Breast epithelium (tissue), 4 donors: ENCODE measurements at places on chromosomes 12 and 14. TPM values are rescaled to one million over a fixed set of nuclear protein-coding genes. Genes with fewer than 3 reads are reported as not detected.

ERP27 gene
- 8.5 TPM for total RNA-seq

TRAF3 gene
- 13.1 TPM for total RNA-seq

NFYB gene
- 51.1 TPM for total RNA-seq

ARHGEF25 gene
- total RNA-seq = 8.3 TPM

TAS2R31 gene
- 6.9 TPM for total RNA-seq

NINJ2 gene
- 17.0 TPM for total RNA-seq

LRRK2 gene
- total RNA-seq = 30.9 TPM

CLEC6A gene
- total RNA-seq = not detected

HELB gene
- total RNA-seq = 7.2 TPM

PMCH gene
- not detected for total RNA-seq

LRRC10 gene
- total RNA-seq = not detected

SLC25A47 gene
- total RNA-seq = not detected

TAS2R7 gene
- total RNA-seq = not detected

DNA sequence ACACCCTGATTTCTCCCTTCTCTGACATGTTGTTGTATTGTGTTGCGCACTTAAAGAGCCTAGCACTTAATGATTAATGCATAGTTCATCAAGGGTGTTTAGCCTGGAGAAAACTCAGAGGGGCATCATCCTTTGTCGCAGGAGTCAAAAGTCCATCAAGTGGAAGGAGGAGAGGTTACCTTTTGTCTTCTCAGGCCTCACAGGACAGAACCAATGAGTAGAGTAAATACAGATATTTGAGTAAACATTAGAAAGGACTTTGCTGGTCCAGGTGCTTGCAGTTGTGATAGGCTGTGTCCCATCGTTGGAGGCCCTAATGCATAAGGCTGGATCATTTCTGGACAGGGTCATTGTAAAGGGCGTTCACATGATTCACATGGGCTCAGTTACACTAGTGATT is 430.9 kb downstream of the PCNX1 start:
- no peaks in the 10 kb centered on the region for H3K4me1 ChIP-seq
- no peak for DNase-seq
- no peaks in the 10 kb centered on the region for H3K27me3 ChIP-seq

DNA sequence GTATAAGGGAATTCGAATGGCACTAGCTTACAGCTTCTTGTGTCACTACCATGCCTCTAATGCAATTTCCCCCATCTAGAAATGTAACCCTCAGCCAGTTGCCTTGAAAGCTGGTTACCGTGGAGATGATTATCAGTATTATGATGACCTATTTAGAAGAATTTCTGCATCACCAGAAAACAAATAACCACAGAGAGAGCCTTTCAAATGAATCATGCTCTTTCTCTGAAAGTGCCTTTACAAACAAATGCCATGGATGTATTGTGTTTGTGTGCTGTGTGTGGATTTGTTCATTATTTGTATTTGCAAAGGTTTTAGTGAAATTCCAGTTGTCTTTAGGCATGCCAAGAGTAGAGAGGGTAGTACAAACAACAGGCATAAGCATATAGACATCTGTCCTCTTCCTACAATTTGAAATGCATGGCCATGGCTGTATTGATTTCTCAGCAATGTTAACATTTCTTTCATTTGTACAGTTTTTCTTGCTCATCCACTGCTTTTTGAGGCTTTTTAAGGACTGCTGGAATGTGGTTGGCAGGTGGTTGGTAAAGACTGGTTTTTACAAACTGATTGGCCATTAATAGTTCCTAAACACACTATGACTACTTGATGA is 266.5 kb downstream of the PAWR start:
- H3K36me3 ChIP-seq = no peaks in the 10 kb centered on the region
- DNase-seq = no peak
- no peaks in the 10 kb centered on the region for H3K27me3 ChIP-seq
- no peaks in the 10 kb centered on the region for H3K4me1 ChIP-seq

DNA sequence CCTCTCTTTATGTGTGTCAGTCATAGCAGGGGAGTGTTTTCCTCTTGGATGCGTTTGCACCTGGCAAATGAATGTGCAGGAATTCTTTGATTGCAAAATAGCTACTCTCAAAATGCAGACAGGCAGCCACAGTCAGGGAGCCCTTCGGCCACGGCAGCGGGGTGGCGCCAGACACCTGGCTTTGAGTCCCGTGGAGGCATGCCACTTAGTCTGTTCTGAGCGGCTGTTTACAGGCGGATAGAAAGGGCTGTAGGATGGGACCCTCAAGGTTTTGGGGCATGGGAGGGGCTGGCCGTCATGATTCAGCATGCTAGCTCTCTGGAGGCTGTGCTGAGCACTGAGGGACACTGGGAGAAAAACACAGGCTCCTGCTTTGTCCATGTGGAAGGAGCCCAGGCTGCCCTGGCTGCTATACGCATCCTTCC is 117.1 kb downstream of the SLC25A47 start:
- peak; percentile 74 for DNase-seq
- H3K4me3 ChIP-seq = no peak overlapping the region
- H3K36me3 ChIP-seq = no peaks in the 10 kb centered on the region
- H3K27ac ChIP-seq = peak overlapping the region; percentile 80
- H3K27me3 ChIP-seq = no peaks in the 10 kb centered on the region
- no peaks in the 10 kb centered on the region for H3K4me1 ChIP-seq

- no peaks in the 10 kb centered on the region for H3K27me3 ChIP-seq
- H3K4me3 ChIP-seq = no peak overlapping the region
- no peak overlapping the region for H3K27ac ChIP-seq
- no peaks in the 10 kb centered on the region for H3K4me1 ChIP-seq
- no peaks in the 10 kb centered on the region for H3K36me3 ChIP-seq
These were observed 37.6 kb downstream of the PLEKHG7 start for GRCh38 chr12:92740411-92740810.

GRCh38 chr12:70045514-70045913 is 197.7 kb upstream of the CNOT2 start:
- no peaks in the 10 kb centered on the region for H3K27me3 ChIP-seq
- H3K27ac ChIP-seq = no peak overlapping the region
- no peak for DNase-seq

DNA sequence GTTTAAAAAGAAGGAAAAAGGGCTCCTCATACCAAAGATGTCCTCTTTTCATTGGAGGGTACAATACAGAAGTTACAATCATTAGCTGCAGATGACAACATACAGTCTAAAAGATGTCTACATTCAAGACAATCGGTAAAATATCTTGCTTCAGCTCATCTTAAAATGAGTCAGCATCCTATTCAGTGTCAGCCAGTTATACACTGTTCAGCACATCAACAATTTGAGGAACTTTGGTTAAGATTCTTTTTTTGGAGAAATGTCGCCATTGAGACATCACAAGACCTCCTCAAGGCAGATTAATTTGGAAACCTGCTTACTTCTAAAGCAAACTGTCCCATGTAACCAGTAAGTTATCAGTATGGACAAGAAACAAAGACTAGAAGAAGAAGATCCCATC is 100.7 kb upstream of the SLC38A4 start:
- no peaks in the 10 kb centered on the region for H3K4me1 ChIP-seq
- no peak overlapping the region for H3K4me3 ChIP-seq
- no peaks in the 10 kb centered on the region for H3K36me3 ChIP-seq
- no peak for DNase-seq
- no peak overlapping the region for H3K27ac ChIP-seq
- H3K27me3 ChIP-seq = no peaks in the 10 kb centered on the region

DNA sequence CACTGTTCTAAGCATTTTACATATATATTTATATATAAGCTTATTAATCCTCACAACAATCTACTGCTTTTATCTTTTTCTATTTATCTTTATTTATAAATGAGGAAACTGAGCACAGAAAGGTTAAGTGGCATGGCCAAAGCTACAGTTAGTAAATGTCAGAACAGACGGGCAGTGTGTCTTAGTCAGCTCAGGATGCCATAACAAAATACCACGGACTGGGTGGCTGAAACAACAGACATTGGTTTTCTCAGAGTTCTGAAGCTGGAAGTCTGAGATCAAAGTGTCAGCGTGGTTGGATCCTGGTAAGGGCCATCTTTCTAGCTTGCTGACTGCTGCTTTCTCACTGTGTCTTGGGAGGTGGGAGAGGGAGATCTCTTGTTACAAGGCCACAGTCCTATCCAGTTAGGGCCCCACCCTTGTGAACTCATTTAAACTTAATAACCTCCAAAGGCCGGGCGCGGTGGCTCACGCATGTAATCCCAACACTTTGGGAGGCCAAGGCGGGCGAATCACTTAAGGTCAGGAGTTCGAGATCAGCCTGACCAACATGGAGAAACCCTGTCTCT is 19.8 kb downstream of the RPGRIP1 start:
- no peaks in the 10 kb centered on the region for H3K27me3 ChIP-seq
- no peak for DNase-seq
- H3K4me3 ChIP-seq = no peak overlapping the region
- H3K27ac ChIP-seq = no peak overlapping the region

- no peaks in the 10 kb centered on the region for H3K4me1 ChIP-seq
- no peak overlapping the region for H3K27ac ChIP-seq
- H3K27me3 ChIP-seq = no peaks in the 10 kb centered on the region
- no peaks in the 10 kb centered on the region for H3K36me3 ChIP-seq
These were observed 280.6 kb upstream of the CLEC14A start for GRCh38 chr14:38536376-38537038.

DNA sequence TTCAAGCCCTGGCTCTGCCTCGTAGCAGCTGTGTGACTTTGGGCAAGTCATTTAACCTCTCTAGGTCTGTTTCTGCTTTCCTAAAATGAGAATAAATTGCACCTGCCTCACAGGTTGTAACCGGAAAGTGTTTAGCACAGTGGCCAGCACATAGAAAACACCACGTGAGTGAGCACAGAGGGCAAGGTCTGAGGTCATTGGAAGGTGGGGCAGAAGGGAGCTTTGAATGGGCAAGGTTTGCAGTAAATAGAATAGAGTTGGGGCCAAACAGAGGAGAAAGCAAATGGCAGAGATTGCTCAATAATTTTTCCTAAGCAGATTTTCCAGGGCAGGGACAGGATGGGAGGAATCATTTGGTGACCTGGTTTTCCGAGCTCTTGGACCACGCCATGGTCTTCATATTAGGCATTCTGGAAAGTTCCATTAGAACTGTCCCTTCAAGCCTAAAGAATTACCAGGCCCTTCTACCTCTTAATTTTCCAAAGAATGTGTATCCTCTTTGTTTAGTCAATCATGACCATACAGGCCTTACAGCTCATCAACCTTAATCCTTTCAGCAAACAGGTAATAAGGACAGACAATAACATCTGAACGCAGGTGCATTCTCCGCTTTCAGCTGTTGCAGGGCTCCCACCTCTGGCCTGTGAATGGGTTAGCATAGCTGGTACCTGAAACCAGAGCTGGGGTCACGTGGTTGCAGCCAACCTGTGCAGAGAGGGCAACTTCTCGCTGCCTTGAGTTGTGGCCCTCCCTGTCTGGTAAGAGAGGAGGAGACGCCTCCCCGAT is 53.8 kb downstream of the VWF start:
- DNase-seq = no peak
- no peak overlapping the region for H3K27ac ChIP-seq
- H3K4me3 ChIP-seq = no peak overlapping the region
- no peaks in the 10 kb centered on the region for H3K4me1 ChIP-seq
- H3K27me3 ChIP-seq = no peaks in the 10 kb centered on the region

DNA sequence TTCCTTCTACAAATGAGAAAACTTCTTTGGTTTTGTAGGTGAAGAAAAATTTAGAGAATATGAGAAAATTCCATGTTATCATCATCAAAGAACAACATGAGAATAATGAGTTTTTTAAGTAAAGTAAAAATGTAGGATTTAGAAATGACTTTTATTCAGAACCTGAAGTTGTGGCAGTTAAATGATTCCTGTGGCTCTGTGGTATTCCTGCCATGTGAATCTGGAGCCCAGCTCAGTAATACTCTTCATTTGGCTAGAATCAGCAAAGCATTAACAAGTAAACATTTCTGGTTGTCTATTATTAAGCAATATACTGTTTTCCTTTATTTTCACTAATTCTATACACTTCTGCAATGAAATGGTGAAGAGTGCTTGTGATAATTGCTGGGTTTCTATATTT is 95.6 kb upstream of the E2F7 start:
- H3K4me1 ChIP-seq = no peaks in the 10 kb centered on the region
- H3K27me3 ChIP-seq = no peaks in the 10 kb centered on the region
- no peaks in the 10 kb centered on the region for H3K36me3 ChIP-seq

GRCh38 chr12:99063182-99063581 is 418.1 kb downstream of the APAF1 start:
- no peaks in the 10 kb centered on the region for H3K4me1 ChIP-seq
- H3K4me3 ChIP-seq = no peak overlapping the region
- H3K27me3 ChIP-seq = no peaks in the 10 kb centered on the region

- H3K4me1 ChIP-seq = peaks cover 27% of the 10 kb centered on the region
- no peak for DNase-seq
- H3K27ac ChIP-seq = peak overlapping the region; percentile 92
- H3K4me3 ChIP-seq = no peak overlapping the region
- H3K36me3 ChIP-seq = no peaks in the 10 kb centered on the region
These were observed 8.6 kb upstream of the HDAC7 start for GRCh38 chr12:47828008-47828975.

DNA sequence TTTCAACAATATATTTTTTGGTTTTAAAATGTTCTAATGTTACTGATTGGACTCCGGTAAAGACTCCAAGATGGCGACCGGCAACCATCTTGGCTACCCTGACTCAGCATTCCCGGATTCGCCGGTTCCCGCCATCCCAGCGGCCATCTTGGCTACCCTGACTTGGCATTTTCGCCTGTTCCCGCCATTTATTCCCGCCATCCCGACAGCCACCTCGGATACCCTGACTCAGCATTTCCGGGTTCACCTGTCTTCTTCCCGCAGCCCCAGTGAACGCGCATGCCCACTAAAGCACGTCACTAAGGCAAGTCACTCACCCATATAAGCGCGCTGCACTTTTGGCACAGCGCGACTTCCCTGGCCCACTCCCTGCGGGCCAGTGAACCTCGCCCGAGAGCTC is 9.0 kb upstream of the LRFN5 start:
- no peak overlapping the region for H3K4me3 ChIP-seq
- no peaks in the 10 kb centered on the region for H3K4me1 ChIP-seq
- H3K27me3 ChIP-seq = no peaks in the 10 kb centered on the region
- no peaks in the 10 kb centered on the region for H3K36me3 ChIP-seq
- no peak overlapping the region for H3K27ac ChIP-seq
- DNase-seq = no peak

DNA sequence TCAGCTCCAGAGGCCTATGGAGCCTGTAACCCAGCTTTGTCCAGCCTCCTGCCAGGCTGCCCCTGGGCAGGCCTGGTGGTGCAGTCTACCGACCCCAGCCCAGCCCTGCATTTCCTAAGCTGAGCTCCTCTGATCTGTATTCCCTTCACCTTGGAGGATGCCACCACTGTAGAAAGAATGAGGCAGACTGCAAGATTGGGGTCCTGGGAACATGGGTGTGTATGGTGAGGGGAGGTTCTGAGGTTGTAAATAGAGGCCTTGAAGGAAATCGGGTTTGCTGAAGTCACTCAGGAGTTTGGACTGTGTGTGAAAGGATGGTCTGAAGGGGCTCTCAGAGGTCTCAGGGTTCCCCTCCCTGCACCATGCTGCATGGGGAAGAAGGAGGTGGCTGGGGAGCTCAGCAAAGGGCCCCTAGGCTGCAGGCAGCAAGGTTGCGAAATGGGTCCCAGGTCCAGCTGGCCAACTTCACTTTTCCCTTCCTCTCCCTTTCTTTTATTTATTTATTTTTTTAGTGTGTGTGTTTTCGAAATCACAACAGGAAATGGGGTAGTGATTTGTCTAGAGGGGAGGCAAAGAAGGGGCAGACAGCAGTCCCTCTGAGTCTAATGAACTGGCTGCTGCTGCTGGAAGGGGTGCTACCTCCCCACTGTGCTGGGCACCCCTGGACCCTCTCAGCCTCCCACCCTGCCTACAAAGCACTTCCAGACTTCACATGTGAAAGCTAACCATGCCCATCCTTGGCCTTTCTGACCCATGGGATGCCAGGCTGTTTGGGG is 1.2 kb upstream of the LRP1-AS start:
- H3K4me3 ChIP-seq = no peak overlapping the region
- peak; percentile 38 for DNase-seq
- H3K4me1 ChIP-seq = peaks cover 18% of the 10 kb centered on the region
- H3K27ac ChIP-seq = peak overlapping the region; percentile 88
- no peaks in the 10 kb centered on the region for H3K36me3 ChIP-seq
- H3K27me3 ChIP-seq = no peaks in the 10 kb centered on the region
